Psoas muscle (tissue), 8 donors: ENCODE measurements at places on chromosomes 11 and 22. TPM values are rescaled to one million over a fixed set of nuclear protein-coding genes. Genes with fewer than 3 reads are reported as not detected.

DNA sequence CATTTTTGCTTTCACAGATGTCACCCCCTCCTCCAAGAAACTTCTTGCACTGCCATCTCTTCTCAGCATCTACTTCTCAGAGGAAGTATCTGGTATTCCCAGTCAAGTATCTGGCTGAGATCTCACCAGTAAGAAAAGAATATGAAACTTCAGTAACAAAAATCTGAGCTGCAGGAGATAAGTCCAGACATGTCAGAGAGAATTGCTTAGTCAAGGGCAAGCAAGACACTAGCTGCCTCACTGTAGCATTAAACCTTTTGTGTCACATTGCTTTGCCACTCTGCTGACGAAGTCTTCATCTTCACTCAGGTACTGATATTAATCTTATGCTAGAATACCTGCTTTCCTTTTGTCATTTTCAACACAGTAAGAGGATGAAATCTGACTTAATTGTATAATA, 70.6 kb upstream of the ZC3H12C start:
- no peak for DNase-seq

DNA sequence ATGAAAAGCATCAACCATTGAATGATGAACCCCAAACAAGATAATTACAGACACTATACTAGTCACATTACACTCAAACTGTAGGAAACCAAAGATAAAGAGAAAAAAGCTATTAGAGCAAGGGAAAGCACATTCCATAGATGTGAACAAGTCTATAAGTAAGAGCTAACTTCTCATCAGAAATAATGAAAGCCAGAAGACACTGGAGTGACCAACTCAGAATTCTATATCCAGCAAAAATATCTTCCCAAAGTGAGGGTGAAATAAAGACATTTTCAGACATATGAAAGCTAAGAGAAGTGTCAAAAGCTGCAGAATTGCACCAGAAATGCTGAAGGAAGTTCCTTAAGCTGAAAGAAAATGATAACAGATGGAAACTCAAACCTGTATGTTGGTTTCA, 17.3 kb downstream of the FCHSD2 start:
- DNase-seq, result no peak

- no peak for DNase-seq
Measured at GRCh38 chr11:16776711-16777612, 38.5 kb downstream of the C11orf58 start.

DNA sequence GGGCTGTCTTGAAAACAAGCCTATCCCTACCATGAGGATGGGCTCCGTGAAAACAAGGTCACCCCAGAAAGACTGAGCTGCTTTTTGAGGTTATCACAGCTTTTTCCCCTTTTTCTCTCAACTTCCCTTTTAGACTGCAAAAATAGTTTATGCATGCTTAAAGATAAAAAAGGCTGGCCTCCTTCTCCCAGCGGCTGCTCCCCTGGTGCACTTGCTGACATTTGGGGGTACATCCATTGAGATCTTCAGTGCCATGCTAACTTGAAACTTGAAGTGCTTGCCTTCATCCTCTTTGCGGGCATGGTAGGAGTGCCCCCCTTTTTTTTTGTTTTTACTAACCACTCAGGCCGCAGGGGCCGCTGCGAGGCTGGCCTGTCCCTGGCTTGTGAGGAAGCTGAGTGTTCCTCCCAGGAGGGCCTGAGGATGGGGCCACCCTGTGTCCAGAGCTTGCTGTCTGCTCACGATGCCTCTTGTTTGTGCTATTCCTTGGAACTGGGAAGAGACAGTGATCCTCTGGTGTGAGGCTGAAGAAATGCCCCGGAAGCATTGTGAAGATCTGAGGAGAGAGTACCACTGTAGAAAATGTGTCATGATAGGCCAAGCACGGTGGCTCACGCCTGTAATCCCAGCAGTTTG, 2.2 kb downstream of the TANGO2 start:
- peak; percentile 42 for DNase-seq

Gene TBC1D22A
- total RNA-seq, result 22.4 TPM

Gene TPBGL
- not detected for total RNA-seq

Gene OR6A2
- total RNA-seq, result not detected

Gene MS4A12
- not detected for total RNA-seq

Gene CRYAB
- total RNA-seq, result 11,239 TPM

Gene OSM
- total RNA-seq, result 0.39 TPM

Gene ALDH3B2
- total RNA-seq, result not detected
